ENCODE measurements at places on chromosomes 13 and 19.

GRCh38 chr19:32339988-32340874 is 5.2 kb upstream of the ZNF507 start:
- DNase-seq: peak; percentile 23

GRCh38 chr13:73610799-73611592 is 523.2 kb downstream of the KLF12 start:
- no peak for DNase-seq

GRCh38 chr19:38893341-38893771 is 6.1 kb downstream of the SIRT2 start:
- no peak for DNase-seq

GRCh38 chr13:34044041-34044440 is 226.1 kb downstream of the RFC3 start:
- no peak for DNase-seq

GRCh38 chr13:26961890-26962615 is 201.5 kb upstream of the GPR12 start:
- DNase-seq: no peak

DNA sequence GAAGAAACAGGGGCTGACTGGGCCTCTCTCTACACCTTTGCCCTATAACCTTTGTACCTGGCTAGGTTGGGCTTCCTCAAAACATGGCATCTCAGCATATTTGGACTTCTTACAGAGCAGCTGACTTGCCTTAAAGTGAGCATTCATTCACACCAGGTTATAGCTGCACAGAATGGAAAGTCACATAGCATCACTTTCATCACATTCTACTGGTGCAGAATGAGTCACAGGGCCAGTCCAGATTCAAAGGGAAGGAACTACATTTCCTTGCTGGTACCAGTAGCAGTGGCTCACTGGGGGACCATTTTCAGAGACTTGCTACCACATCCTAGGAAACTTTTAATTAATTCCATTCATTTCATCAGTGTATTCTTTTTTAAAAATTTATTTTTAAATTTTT is 20.3 kb upstream of the TPTE2 start:
- DNase-seq: no peak

- no peak for DNase-seq
Observed at GRCh38 chr13:113152984-113153809, 5.3 kb upstream of the PROZ start.

DNA sequence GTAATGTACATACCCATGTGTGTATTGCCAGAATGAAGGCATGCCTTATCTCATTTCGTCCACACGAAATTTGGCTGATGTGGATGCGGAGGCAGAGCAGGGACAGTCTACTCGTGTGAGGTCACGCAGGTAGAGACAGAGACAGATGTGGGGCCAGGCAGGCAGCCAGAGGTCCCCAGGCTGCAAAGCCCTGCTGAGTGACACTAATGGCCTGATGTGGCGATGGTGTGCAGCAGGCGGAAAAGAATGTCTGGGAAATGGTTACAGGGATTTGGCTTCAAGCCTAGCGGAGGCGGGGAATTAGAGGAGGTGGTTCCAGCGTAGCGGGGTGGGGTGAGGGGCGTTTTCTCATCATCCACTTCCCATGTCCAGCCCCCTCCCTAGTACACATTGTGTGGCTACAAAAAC is 4.2 kb upstream of the IZUMO2 start:
- DNase-seq: no peak

DNA sequence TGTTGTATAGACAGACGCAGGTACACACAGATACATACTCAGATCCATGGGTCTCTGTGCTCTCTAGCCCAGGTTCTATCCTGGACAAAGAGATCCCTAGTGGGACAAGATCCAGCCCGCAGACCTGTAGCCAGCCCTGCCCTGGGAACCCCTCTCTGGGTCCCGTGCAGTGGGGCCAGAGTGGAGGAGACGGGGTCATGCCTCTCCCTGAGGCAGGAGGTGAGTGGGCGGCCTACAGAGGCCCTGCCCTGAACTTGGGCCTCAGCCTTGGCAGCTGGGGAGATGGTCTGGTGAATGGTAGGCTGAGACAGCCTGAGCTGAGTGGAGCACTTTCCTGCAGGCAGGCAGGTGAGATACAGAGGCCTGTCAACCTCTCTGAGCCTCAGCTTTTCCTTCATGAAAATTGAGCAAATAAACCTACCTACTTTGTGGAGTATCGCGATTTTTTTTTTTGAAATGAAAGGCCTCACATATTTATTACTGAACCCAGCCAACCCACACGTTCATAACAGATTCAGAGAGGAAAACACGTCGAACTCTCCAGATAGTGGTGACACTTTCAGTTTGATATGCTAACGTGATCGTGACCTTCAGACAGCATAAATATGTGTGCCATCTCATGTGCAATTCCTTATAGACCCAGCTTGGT is 3.4 kb upstream of the JUND start:
- no peak for DNase-seq

DNA sequence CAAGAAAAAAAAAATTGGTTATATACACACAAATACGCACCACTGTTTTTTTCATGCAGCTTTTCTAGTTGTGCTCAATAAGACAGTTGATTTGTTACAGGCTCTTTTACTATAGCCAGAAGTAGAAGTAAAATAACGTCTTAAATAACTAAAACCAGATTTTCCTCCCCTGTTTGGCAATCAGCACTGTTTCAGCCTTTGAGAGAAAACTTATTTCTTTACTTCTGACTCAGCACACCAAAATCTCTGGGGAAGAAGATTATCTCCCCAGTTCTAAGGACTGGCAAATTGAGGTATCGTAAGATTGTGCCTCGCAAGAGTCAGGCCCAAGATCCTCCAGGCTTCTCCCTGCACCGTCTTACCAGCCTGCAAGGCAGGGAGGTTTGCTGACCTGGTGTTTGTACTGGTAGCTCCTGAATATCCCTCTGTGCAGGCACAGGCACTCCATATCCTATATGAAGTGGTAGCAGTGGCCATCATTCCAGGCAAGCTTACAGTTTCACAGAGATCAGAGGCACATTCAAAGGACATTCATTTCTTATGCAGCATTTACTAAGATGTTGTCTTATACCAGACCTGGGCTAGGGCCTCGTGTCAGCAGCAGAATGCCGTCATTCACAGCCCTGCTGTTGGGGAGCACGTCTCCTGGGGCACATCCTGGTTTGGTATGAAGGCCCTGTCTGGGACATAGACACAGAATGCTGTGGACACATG is 268.2 kb downstream of the ZNF536 start:
- no peak for DNase-seq

GRCh38 chr13:73340069-73340468 is 281.3 kb downstream of the KLF5 start:
- no peak for DNase-seq

DNA sequence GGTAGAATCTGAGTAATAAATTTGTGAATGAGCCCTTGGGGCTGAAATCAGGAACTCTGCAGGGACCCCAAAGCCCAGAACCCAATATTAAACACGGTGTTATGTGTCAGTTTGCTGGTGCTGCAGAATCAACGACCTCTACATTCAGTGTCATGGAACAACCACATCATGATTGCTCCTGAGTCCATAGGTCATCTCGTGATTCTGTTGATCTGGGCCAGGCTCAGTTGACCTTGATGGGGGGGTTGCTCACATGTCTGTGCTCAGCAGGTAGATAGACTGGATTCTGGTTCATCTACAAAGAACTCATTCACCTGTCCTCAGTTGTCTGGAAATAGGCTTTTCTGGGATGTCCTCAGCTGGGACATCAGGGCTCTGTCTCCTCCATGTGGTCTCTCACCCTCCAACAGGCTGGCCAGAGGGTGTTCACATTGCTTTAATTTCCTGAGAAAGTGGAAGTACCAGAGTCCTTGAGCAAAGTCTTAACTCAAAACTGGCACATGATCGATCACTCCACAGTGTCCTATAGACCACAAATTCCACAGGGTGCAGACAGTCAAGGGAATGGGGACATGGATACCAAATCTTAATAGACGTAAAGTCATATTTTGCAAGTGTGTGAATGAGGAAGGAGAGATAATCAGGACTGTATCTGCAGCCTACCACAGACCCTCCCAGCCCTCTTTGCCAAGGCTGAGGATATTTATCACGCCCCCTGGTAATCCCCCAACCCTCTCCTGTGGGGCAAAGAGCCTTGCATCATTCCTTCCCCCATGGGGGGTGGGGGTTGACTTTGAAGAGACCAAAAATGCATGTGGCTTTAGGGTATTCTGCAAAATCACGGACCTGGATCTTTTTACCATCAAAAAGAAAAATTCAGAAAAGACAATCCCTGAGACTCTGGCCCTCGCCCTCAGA is 39.3 kb upstream of the IGFL1 start:
- DNase-seq: no peak

- no peak for DNase-seq
Observed at GRCh38 chr19:33304371-33304759, 2.0 kb upstream of the CEBPA start.

- no peak for DNase-seq
Observed at GRCh38 chr19:6498294-6499036, 3.6 kb downstream of the TUBB4A start.

- DNase-seq: no peak
Observed at GRCh38 chr19:35214766-35215422, 13.6 kb downstream of the FAM187B start.

DNA sequence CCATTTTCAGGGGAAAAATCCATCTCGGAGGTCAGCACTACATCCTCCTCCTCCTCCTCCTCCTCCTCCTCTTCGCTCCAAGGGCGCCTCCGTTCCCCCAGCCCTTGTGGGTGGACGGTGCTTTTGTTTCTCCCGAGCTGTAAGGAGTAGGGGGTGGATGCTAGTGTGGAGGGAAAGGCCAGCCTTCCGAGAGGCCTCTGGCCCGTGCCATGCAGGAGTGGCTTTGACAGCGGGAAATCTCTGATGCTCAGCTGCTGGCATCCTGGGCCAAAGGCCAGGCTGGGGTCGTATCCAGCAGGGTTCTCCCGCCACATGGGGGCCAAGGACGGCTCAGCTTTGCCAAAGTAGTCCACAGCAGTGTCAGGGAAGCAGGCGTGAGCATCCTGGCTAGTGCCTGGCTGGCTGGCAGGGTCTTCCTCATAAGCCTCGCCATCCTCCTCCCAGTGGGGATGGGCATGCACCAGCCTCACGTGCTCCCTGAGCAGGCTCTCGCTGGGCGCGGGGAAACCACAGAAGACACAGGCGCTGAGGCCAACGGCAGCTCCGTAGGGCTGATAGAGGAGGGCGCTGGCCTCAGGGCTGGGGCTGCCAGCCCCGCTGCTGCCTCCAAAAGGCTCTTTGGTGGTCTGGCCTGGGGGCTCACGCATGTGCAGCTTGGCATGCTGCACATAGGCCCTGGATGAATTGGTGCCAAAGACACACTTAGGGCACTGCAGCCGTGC is 10.5 kb downstream of the WIZ start:
- DNase-seq: no peak

GRCh38 chr19:13841962-13842290 is 35.0 kb upstream of the NANOS3 start:
- no peak for DNase-seq

DNA sequence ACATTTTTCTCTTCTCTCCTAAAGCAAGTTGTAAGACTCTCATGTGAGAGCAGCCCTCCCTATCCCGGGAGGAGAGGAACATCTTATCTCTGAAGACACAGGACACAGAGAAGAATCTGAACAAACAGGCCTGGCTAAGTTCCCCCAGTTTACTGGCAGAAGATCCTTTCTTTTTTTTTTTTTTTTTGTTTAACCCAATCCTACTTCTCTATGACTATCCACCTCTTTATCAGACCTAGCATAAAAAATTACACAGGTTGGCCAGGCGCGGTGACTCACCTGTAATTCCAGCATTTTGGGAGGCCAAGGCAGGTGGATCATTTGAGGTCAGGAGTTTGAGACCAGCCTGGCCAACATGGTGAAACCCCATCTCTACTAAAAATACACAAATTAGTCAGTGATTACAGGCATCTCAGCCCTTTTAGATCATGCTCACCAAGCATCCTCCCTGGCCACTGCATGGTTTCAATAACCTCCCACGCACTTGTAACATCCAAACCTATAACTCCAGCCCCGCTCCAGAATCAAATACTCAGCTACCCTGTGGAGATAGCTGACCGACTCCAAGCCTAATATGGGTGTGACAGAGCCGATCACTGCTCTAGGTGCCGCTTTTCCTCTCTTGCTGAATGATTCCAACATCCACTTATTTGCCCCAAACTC is 27.3 kb upstream of the MUC16 start:
- no peak for DNase-seq

DNA sequence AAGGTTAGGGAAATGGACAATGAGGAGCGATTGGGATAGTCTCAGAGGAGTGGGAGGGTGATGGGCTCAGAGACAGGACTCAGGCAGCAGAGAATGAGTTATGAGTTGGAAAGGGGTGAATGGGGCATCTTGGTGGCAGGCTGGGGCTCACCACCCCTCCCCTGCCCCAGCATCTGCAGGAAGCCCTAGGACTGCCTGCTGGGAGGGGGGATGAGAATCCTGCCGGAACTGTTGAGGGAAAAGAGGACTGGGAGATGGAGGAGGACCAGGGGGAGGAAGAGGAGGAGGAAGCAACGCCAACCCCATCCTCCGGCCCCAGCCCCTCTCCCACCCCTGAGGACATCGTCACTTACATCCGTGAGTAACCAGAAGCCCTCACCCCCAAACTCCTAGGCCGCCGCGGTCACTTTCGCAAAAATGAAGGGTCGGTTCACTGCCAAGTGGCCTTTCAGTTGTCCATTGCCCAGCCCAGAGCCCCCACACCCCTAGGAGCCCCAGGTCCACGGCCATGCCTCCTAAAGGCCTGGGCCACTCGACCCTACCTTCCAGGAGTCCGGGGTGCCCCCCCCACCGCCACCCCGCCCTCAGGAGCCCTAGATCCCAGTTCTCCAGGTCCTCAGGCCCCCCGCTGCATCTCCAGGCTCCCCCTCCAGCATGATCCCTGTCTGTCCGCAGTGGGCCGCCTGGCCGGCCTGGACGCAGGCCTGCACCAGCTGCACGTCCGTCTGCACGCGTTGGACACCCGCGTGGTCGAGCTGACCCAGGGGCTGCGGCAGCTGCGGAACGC is 764 bp downstream of the CLEC11A start:
- DNase-seq: no peak

DNA sequence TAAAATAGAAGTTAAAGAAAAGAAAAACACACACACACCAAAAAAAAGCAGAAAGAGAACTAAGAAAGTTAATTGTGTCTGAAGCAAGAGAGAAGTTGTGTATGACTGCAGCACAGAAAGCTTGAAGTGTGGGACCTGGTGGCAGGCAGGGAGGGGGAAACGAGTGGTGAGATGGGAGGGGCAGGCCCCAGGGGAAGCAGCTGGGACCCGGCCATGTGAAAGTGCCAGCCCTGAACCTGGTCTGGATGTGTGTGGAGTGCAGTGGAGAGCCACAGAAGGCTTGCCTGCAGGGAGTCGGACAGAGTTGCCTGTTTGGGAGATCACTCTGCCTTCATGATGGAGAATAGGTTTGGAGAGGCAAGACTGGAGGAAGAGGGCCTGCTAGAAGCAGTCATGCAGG is 199.0 kb downstream of the GGACT start:
- DNase-seq: no peak

- no peak for DNase-seq
Observed at GRCh38 chr13:50400035-50400726, 384.9 kb downstream of the KCNRG start.

GRCh38 chr19:15576526-15577156 is 38.4 kb upstream of the CYP4F8 start:
- no peak for DNase-seq

DNA sequence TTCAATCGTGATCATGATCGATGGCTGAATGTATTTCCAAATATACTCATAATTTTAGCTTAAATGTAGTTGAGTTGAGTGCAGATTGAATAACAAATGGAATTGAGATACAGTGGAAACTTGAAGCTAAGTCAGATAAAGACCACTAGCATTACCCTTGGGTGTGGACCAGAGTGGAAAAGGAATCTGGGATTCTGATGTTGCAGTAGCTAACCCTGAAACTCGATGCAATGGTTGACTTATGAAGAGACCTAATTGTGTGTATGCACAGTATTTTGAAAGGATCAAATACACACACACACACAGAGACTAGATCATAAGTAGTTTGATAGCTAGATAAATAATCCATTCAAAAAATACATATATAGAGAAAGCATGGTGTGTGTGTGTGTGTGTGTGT is 135.8 kb downstream of the RXFP2 start:
- no peak for DNase-seq
